ENCODE measurements at places on chromosomes 6 and 20. TPM values are rescaled to one million over a fixed set of nuclear protein-coding genes. Genes with fewer than 3 reads are reported as not detected.

Gene MCHR2
- not detected for total RNA-seq

Gene THEMIS
- 0.10 TPM for total RNA-seq

Gene GHRH
- total RNA-seq, result not detected

Gene RSPH4A
- 0.49 TPM for total RNA-seq
